Mammary epithelial cell (primary cell): ENCODE measurements at places on chromosomes 5 and 9. TPM values are rescaled to one million over a fixed set of nuclear protein-coding genes. Genes with fewer than 3 reads are reported as not detected.

FAM200C gene
- total RNA-seq = 1.3 and 1.6 TPM in 2 replicates

HSD17B3 gene
- total RNA-seq = not detected in 2 replicates

SLC25A48 gene
- 0.17 TPM for total RNA-seq

FOXI1 gene
- total RNA-seq = not detected in 2 replicates

INSL6 gene
- not detected for total RNA-seq

TAF11L2 gene
- not detected for total RNA-seq

TNFAIP8 gene
- 8.3 and 15.9 TPM in 2 replicates for total RNA-seq

ANKRD18A gene
- total RNA-seq = 5.6 and 10.4 TPM in 2 replicates

GRIN1 gene
- total RNA-seq = not detected in 2 replicates

GPR150 gene
- 0.50 TPM for total RNA-seq

KIF20A gene
- 8.0 and 36.5 TPM in 2 replicates for total RNA-seq

UBTD2 gene
- total RNA-seq = 13.6 and 15.5 TPM in 2 replicates

TAF1L gene
- under 0.01 TPM for total RNA-seq

MYMK gene
- not detected for total RNA-seq

MTX3 gene
- 21.7 and 34.8 TPM in 2 replicates for total RNA-seq

FREM1 gene
- total RNA-seq = not detected in 2 replicates

LTC4S gene
- 0.82 and 1.0 TPM in 2 replicates for total RNA-seq
